Activated CD4-positive, alpha-beta T cell treated with anti-CD3 and anti-CD28 coated beads, Interleukin-2, amount 10 ng/mL, durations not matched to agents 7 days and 5 days (primary cell): ENCODE measurements at places on chromosomes 4 and X. TPM values are rescaled to one million over a fixed set of nuclear protein-coding genes. Genes with fewer than 3 reads are reported as not detected.

Gene GABRA4
- not detected for total RNA-seq

Gene PGAM4
- total RNA-seq, result not detected

Gene SRPX
- 0.21 TPM for total RNA-seq

Gene TMEM271
- not detected for total RNA-seq

Gene PABPC1L2B
- total RNA-seq, result not detected

Gene SLC10A6
- total RNA-seq, result not detected

Gene TMEM33
- total RNA-seq, result 65.6 TPM

Gene MTNR1A
- total RNA-seq, result not detected

Gene BEX2
- 5.3 TPM for total RNA-seq

Gene PNMA5
- 0.10 TPM for total RNA-seq

Gene GAGE12H
- not detected for total RNA-seq

Gene JADE3
- total RNA-seq, result 0.64 TPM

Gene ZXDB
- total RNA-seq, result 5.4 TPM

Gene CFAP299
- total RNA-seq, result not detected

- H3K27ac ChIP-seq, result no peak overlapping the region
- no peaks in the 10 kb centered on the region for H3K27me3 ChIP-seq
- H3K36me3 ChIP-seq, result no peaks in the 10 kb centered on the region
- H3K4me3 ChIP-seq, result no peak overlapping the region
Observed at GRCh38 chr4:134326866-134327265, 125.3 kb upstream of the PABPC4L start.

- no peak overlapping the region for H3K4me3 ChIP-seq
- H3K27ac ChIP-seq, result no peak overlapping the region
- H3K27me3 ChIP-seq, result no peaks in the 10 kb centered on the region
- peaks cover 21% of the 10 kb centered on the region for H3K4me1 ChIP-seq
- DNase-seq, result no peak
Observed at GRCh38 chr4:109600431-109600830, 40.4 kb downstream of the MCUB start.

DNA sequence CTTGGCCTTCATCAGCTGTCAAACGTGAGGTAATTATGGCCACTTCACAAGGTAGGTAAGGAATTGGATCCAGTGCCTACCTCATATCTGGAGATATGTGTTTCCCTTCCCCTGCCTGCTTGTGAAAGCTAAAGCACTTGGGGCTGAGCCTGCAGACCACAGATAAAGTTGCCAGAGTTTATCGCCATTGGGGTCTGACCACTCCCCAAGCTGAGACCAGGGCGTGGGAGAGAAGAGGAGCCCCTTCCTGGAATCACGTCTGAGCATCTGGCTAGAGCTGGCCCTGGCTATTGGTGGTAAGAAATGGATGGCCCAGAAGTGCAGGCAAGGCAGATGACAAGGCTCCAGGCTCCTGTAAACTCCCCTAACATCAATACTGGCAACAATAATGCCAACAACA lies 2.7 kb downstream of the ALAS2 start:
- no peaks in the 10 kb centered on the region for H3K27me3 ChIP-seq
- H3K4me3 ChIP-seq, result no peak overlapping the region

DNA sequence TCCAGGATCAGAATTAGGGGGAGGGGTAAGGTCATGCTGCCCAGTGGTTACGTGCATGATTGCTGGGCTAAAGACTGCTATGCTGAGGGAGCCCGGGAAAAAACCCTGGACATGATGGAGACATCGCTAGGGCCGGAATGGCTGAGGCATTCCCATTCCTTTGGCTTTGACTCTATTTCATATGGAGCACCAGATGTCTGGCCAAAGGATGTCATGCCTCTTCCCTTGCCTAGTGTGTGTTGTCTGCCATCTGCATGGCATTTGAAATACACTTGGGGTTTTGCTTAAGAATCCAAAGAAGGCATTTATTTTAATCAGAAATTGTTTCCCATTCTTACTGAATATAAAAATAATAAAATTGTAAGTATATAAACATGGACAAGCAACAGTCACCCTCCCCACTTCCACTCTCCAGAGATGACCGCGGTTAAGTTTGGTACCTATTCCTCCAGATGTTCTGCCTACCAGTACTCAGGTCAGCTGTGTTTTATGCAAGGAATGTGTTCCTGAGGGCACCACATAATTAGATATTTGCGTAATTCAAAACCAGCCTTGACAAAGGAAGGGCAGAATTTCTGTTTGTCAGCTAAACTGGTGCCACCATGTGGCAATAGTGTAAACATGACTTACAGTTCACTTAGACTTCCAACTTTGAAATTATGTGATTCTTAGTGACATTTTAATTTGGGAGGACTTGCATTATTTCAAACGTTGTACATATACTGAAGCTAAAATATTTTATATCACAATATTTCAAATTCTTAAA lies 105.9 kb downstream of the CT47B1 start:
- no peaks in the 10 kb centered on the region for H3K27me3 ChIP-seq
- H3K27ac ChIP-seq, result no peak overlapping the region

- H3K36me3 ChIP-seq, result peaks cover 19% of the 10 kb centered on the region
- H3K4me3 ChIP-seq, result no peak overlapping the region
- H3K4me1 ChIP-seq, result peaks cover 86% of the 10 kb centered on the region
- DNase-seq, result no peak
- no peak overlapping the region for H3K27ac ChIP-seq
- peaks cover 6% of the 10 kb centered on the region for H3K27me3 ChIP-seq
Observed at GRCh38 chr4:83221897-83222441, 62.6 kb downstream of the COQ2 start.

DNA sequence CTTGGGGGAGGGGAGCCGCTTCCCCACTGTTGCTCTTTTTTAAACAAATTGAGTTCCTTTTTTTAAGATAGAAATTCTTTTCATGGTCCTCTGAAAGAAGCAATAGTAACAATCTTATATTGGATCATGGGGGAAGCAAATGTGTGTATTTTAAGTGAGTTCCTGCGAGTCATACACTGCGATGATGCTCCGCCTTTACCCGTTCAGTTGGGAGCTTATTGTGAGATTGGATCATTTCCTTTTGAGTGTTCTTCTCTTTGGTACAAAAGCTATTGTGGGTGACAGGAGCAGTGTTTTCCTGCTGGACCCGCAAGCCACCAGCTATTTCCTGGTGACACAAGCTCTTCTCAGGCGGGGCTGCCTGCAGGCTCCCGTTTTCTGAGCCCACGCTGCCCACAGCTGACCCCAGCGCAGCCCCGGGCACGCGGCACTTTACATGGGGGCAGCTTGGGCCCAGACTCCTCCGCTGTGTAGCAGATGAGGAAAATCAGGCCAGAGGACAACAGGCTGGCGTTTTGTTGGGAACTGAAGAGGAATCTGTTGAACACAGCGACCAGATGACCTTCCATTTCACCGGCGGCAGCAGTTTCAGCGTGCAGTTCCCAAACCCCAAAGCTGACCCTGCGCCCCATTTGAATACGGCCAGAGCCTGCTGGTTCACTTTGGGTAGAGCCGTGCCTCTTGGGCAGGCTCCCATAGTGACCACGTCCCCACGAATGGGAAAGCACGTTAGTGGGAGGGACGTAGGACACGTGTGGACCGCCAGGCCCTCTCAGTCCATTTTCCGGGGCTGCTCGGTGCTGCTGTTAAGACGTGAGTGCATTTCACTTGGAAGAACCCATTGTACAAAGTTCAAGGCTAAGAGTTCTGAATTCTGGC lies 12.2 kb downstream of the TADA2B start:
- no peak for DNase-seq
- H3K36me3 ChIP-seq, result peaks cover 21% of the 10 kb centered on the region
- H3K27ac ChIP-seq, result no peak overlapping the region
- H3K27me3 ChIP-seq, result no peaks in the 10 kb centered on the region
- H3K4me1 ChIP-seq, result peaks cover 27% of the 10 kb centered on the region

DNA sequence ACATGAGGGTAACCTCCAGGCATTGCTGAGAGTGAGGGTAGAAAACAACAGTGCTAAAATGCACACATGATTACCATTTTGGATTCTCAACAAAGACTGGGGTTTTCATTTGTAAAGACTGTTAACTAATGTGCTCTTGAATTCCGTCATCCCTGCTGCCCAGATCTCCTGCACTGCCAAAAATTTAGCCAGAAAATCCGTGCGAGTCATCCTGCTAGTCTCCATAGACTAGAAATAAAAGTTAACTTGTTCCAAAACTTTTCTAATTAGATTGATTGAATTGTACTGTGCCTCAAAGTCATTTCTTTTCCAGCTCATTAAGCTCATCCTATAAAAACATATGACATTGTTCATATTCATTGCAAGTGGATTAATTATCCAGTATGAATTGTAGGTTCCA lies 99.8 kb downstream of the ARSF start:
- no peak overlapping the region for H3K27ac ChIP-seq
- H3K27me3 ChIP-seq, result no peaks in the 10 kb centered on the region
- no peak overlapping the region for H3K4me3 ChIP-seq
- peaks cover 16% of the 10 kb centered on the region for H3K4me1 ChIP-seq
- peaks cover 8% of the 10 kb centered on the region for H3K36me3 ChIP-seq

- H3K4me1 ChIP-seq, result no peaks in the 10 kb centered on the region
- no peak overlapping the region for H3K27ac ChIP-seq
- no peaks in the 10 kb centered on the region for H3K36me3 ChIP-seq
- H3K27me3 ChIP-seq, result no peaks in the 10 kb centered on the region
- H3K4me3 ChIP-seq, result no peak overlapping the region
Observed at GRCh38 chr4:93407493-93408275, 420.9 kb upstream of the ATOH1 start.

GRCh38 chrX:50188859-50189600 lies 11.8 kb downstream of the AKAP4 start:
- H3K27ac ChIP-seq, result no peak overlapping the region
- no peak overlapping the region for H3K4me3 ChIP-seq
- no peaks in the 10 kb centered on the region for H3K36me3 ChIP-seq
- no peaks in the 10 kb centered on the region for H3K4me1 ChIP-seq

GRCh38 chr4:107937040-107937439 lies 5.7 kb downstream of the CYP2U1 start:
- peaks cover 16% of the 10 kb centered on the region for H3K36me3 ChIP-seq
- H3K4me3 ChIP-seq, result peak overlapping the region; percentile 1
- no peaks in the 10 kb centered on the region for H3K27me3 ChIP-seq
- no peak for DNase-seq

- no peak overlapping the region for H3K27ac ChIP-seq
- no peak for DNase-seq
- no peaks in the 10 kb centered on the region for H3K4me1 ChIP-seq
- H3K36me3 ChIP-seq, result no peaks in the 10 kb centered on the region
- no peaks in the 10 kb centered on the region for H3K27me3 ChIP-seq
- H3K4me3 ChIP-seq, result no peak overlapping the region
Observed at GRCh38 chr4:133802359-133803140, 399.0 kb downstream of the PABPC4L start.

DNA sequence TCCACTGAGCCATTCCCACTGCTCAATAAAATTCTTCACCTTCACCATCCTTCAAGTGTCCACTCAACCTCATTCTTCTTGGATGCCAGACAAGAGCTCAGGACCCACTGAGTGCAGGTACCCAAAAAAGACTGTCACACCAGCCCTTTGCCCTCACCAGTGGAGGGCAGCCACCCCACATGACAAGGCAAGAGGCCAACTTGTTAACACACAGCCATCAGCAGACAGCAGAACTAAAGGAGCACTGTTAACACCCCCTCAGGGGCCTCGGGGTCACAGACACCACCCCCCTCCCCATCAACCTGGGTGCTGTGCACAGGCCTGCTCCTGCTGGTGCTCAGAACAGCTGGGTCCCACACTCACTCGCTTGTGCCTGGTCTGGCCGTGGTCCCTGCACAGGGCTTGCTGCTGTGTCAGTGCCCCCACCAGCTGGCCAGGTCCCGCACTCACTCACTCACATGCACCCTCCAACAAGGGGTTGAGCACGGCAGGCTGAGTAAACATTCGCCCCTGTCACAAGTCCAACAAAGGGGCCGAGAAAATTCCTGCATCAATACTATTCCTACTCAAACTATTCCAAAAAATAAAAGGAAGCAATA lies 54.1 kb downstream of the ATRX start:
- peaks cover under 1% of the 10 kb centered on the region for H3K36me3 ChIP-seq
- no peak for DNase-seq
- no peak overlapping the region for H3K4me3 ChIP-seq
- no peaks in the 10 kb centered on the region for H3K27me3 ChIP-seq
- H3K27ac ChIP-seq, result no peak overlapping the region

DNA sequence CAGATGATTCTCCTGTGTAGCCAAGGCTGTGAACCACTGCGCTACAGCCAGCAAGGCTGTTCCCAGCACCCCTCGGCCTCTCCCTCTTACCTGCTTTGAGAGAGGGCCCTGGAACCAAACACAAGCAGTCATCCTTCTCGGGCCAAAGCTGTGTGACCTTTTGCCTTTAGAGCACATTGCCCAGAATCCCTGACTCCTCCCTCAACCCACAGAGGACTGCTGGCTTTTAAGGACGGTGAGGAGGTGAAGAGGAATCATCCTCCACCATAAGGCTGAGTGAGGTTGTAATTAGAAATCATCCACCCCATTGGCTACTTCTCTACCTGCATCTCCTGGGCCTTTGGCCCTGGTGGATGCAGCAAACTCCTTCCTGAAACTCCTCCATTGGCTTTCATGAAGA lies 93.6 kb upstream of the PJA1 start:
- DNase-seq, result no peak
- no peaks in the 10 kb centered on the region for H3K4me1 ChIP-seq
- H3K36me3 ChIP-seq, result no peaks in the 10 kb centered on the region
- H3K27me3 ChIP-seq, result peaks cover 11% of the 10 kb centered on the region

DNA sequence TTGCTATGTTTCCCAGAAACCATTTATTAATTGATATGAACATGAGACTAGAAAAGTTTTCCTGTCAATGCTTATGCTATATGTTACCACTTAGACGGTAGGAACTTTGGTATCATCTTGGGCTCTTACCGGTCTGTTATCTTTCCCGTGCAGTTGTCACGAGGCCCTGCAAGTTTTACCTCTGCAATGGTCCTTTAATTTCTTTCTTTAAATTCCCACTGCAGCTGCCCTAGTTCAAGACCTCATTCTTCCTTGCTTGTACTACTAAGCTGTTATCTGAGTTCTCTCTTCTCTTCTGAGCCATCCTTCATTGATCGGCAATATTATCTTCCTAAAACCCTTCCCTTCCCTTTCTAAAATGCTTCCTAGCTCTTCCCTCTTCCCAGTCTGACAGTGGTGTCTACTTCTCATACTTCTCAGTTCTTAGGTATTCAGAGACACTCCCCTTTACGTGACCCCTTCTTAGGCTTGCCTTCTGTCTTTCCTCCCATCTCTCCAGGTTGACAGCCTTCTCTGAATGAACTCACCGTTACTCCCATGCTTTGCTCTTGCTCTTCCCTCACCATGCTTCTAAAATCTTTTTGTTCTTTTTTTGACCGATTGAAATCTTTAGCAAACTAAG lies 27.5 kb downstream of the MAGEA1 start:
- H3K4me1 ChIP-seq, result no peaks in the 10 kb centered on the region
- H3K4me3 ChIP-seq, result no peak overlapping the region
- H3K36me3 ChIP-seq, result no peaks in the 10 kb centered on the region

GRCh38 chr4:47469951-47470350 lies 6.4 kb upstream of the COMMD8 start:
- H3K27ac ChIP-seq, result no peak overlapping the region
- H3K4me1 ChIP-seq, result no peaks in the 10 kb centered on the region

- no peaks in the 10 kb centered on the region for H3K36me3 ChIP-seq
- H3K4me1 ChIP-seq, result peaks cover 9% of the 10 kb centered on the region
- no peak overlapping the region for H3K4me3 ChIP-seq
- DNase-seq, result no peak
- no peaks in the 10 kb centered on the region for H3K27me3 ChIP-seq
Observed at GRCh38 chr4:138959097-138959815, 56.3 kb upstream of the NOCT start.
